ENCODE measurements at places on chromosomes 1 and 21.

DNA sequence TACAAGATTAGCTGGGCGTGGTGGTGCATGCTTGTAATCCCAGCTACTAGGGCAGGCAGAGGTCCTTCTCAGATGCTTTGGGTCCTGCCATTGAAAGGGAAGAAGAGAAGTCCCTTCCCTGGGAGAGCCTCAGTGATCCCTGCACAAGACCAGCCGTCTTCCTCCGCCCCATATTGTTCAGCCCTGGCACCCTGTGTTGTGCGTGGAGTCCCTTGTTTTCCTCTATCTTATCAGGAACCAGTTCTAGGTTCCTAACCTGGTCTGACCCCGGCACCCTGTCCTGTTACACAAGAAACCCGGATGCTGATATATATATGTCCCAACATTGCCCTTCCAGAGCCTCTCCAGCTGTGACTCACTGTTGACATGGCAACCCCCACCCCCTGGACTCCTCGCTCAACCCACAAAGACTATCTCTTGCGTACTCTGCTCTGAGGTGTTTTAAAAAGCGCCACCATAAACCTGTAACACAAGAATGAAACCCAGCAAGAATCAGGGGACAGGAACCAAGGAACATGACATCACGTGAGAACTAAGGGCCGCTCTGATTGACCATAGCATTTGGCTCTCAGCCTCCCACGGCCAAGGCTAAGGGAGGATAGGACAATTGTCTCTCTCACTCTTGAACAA is 4.8 kb downstream of the MX2 start:
- peak; percentile 12 for DNase-seq

DNA sequence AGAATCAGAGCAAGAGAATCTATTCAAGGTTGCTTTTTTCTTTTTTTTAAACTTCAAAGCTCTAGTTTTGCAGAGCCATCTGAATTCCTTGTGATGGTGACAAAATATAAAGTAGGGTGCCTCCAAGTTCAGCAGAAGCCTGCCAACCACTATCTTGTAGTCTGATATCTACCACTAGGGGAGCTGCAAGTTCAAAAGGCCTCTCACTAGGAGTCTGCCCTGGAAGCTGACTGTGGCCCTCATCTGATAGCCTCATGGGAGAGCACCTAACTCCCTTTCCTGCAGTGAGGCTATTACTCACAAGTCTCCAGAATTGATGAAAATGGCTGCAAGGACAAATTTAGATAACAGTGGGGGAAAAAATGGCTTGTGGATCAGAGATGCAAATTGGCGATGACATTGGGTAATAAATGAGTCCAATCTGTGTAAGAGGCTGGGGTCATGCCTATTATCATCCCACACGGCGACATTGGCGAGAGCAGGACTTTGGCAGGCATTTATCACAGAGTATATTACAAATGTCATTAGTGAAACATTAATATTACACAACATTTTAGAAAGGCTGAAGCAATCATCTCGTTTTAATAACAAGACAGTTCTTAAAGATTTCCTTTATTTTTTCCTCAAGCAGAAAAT is 10.7 kb upstream of the ZP4 start:
- DNase-seq = no peak

DNA sequence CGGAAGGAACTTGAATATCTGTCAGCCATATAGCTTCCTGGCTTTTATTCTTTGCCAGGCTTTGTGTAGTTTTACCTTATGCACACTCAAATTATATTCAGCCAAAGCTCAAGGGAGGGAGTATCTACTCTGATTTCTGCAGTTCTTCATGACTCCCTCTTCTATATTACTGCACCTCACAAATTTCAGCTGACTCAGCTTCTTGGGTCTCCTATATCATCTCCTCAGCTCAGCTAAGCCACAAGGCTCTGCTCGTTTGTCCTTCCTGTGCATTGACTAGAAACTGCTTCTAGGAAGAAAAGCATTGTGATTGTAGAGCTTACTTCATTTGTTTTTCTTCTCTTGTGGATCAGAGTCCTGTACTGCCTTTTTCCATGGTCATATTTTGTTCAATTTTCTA is 37.4 kb downstream of the BTBD8 start:
- DNase-seq = no peak

GRCh38 chr1:207904391-207904790 is 6.5 kb downstream of the CD34 start:
- no peak for DNase-seq

DNA sequence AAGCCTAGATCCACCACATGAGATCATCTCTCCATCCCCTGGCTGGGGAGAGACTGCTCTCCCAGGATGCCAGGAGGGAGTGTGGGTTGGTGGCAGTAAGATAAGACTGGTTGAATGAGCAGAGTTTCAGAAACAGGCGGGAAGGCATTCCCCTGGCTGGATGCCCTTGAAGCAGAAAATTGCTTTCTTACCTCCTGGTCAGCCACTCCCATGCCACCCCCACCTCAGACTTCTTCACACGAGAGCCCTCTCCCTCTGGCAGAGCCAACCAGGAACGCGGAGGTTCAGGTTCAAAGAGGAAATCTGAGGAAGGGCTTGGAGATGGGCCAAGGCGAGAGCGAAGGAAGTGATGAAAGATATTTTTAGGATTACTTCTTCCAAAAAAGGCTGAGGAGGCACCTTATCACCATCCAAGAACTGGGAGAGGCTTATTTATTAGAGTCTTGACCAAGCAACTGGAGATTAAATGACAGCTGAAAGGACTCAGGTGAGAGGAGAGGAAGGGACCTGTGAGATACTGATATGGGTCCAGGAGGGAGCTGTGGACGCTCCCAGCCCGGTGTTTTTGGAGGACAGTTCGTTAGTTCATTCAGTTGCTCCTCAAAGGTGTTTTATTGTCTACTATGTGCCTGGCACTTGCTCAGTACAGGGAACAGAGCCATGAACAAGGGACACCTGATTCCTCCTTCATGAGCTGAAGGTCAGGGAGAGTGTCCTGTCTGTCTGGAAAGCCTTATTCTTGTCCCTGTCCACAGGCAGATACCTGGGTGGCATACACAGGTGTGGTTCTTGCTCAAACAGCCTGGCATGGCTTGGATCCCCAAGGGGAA is 18.9 kb upstream of the SLC26A9 start:
- no peak for DNase-seq

GRCh38 chr1:10943991-10944730 is 68.3 kb upstream of the TARDBP start:
- DNase-seq = no peak

GRCh38 chr1:112517231-112517630 is 8.5 kb downstream of the WNT2B start:
- no peak for DNase-seq

DNA sequence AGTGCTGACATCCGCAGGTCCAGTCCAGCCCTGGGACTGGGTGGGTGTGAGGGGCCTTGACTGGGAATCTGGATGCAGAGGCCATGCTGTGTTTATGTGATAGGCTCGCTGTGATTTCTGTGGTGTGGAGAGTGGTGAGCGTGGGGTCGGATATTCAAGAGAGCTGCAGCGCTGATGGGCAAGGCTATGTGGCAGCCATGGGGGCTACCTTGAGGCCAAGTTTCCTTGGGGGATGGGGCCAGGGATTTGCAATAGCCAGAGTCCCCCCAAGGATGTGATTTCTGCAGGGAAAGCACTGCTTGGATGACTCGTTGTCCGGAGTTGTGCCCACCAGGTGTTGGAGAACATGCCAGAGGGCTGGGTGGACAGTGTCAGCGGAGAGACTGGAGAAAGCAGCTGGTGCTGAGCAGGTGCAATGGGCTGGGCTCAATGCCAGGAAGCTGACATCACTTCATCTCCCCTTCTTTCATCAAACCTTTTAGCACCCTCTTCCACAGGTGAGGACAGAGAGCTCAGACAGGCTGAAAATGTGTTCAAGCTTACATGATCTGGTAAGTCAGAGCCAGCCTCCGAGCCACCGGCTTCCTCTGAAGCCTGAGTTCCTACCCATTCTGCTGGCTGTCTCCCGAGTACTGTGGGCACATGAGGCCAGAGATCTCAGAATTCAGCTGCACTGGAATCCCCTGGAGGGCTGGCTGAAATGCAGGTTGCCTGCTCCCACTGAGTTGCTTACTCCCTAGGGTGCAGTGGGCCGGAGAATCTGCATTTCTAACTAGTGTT is 132.9 kb downstream of the RHOU start:
- no peak for DNase-seq

- DNase-seq = peak; percentile 53
Measured at GRCh38 chr1:89635825-89636815, 3.2 kb downstream of the LRRC8C start.

- no peak for DNase-seq
Measured at GRCh38 chr1:51297401-51298321, 32.7 kb downstream of the TTC39A start.

GRCh38 chr1:36641776-36642175 is 159.1 kb upstream of the CSF3R start:
- no peak for DNase-seq

DNA sequence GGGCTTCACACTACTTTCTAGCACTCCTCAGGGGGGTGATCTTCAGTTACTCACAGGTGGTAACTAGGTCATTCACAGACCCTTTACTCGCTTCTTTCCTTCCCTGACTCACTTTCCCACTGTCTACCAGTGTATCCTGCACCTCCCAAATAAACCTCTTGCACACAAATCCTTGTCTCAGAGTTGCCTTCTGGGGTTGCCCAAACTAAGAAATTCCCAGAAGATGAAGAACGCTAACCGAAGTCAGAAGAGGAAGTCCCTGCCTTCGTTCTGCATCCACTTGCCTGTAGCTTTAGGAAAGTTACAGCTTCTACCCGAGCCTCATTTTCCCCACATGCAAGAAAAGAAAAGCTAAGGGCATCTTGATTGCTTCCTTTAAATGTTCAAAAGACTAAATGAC is 11.9 kb upstream of the PADI4 start:
- DNase-seq = no peak

DNA sequence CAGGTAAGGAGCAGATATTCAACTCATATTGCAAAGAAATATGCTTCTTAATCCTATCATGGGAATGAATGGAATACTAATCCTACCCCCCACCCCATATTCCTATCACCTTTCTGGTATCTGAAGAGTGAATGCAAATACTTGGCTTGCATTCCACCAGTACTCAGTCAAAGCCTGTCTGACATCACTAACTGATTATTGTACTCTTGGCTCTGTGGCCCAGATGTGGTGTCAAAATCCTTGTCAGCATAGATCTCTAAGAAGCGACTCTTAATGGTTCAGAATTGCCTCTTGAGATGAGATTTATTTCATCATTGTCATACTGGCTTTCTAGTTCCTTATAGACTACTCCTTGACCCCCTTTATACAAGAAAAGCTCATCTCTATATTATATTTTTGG is 604.6 kb downstream of the ADGRL2 start:
- no peak for DNase-seq

DNA sequence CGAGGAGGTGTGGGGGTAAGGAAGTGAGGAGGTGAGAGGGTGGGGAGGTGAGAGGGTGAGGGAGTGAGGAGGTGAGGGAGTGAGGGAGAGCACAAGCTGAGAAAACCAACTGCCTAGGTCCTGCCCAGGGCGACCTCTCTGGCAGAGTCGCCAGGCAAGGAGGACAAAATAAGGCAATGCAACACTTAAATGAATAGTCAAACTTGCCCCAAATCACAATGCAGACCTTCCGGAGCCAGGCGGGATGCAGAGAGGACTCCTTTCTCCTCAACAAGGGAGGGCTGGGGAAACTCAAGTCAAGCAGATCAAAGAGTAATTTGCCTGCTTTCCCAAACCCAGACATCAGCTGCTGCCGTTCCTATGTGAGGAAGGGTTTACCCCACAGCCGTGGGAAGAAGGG is 86.0 kb downstream of the CCDC185 start:
- DNase-seq = no peak

DNA sequence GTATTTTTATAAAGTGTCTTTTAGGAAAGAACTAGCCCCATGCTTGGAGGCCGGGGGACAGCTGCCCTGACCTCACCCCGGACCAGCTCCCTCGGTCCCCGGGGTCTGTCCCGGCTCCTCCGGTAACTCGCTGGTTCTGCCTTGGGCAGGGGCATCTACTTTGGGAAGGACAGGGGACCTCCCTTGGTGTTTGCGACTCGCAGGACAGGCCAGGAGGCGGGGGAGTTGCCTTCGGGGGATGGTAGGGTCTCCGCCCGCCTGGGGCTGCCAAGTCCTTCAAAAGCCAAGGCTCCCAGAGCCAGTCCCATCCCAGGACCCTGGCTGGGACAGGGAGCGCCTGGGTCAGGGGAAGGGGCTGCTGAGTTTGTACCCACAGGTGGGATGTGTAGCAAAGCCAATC is 157.9 kb downstream of the PEX14 start:
- DNase-seq = no peak

DNA sequence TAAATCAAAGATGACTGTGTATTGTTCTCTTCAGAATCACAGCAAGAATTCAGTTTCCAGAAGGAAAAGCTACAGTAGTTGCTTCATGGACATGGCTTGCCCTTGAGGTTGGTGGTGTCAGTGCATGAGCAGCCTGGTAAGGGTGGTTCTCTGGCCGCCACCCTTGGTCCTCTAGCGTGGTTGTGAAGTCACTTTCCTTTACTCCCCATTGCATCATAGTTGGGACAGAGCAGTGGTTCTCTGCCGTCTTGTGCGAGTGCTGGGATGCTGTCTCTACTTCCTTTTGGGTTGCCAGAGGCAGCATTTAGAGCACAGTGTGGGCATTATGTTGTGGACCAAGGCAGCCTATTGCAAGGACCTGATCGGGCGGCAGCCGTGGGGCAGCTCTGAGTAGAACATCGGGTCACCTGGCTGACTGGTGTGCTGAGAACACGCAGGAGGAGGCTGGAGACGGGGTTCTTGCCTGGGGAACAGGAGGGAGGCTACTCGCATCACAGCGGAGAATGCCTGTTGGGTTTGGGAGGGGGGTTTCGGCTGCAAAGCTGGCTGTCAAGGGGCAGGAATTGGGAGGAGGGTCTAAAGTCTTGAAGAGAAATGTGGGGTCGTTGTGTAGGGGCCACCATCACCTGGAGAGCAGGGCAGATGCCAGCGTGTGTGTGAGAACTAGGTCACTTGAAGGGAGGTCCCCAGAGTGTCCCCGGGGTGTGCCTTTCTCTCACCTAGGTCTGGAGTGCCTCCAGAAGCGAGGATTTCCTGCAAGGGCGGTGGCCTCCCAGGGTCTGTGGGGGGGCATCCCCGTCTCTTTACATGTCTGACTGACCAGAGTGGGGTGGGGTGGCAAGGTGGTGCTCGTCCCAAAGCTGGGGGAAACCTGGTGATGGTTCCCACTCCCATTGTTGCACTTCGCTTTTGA is 6.3 kb downstream of the ARF1 start:
- no peak for DNase-seq

DNA sequence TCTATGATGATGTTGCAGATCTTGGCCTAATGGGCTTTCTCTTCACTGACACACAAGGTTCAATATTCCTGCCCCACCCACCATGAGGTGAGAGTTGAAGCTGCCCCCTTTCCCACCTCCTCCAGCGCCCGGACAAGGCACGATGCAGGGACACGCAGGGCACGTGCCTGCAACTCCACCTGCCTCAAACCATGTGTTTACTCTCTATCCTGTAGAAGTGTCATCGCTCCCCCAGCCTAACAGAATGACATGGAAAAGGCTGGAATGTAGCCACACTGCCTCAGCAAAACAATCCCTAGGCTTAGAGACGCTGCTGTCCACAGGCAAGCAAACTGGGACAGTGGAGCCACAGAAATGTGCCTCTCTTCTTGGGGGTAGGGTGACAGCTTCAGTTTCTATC is 92.9 kb upstream of the SOD1 start:
- no peak for DNase-seq

All from CD4-positive, alpha-beta T cell treated with Interleukin-15 for 4 hours (primary cell).